ENCODE measurements at places on chromosomes 12 and 14. TPM values are rescaled to one million over a fixed set of nuclear protein-coding genes. Genes with fewer than 3 reads are reported as not detected.

- no peak for DNase-seq
Measured at GRCh38 chr12:111238075-111238734, 130.7 kb downstream of the PHETA1 start.

GRCh38 chr12:129036135-129036534 is 182.9 kb downstream of the GLT1D1 start:
- no peak for DNase-seq

DNA sequence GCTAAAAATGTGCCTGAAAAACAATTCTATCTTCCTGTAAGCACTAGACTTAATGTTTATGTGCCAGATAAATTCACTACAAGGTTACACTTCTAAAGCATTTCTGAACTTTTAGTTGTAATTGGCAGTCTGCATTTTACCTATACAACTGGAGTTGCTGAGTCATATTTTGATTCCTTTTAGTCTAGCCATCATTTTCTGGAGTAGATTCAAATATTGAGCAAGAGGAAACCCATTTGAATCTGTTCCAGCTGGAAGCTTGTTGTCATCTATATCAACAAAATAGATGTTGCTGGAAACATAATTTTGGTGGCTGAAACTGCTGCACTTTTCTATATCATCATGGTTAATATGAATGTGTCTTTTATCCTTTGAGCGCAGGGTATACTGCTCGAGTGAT is 122.2 kb upstream of the CCDC175 start:
- no peak for DNase-seq

DNA sequence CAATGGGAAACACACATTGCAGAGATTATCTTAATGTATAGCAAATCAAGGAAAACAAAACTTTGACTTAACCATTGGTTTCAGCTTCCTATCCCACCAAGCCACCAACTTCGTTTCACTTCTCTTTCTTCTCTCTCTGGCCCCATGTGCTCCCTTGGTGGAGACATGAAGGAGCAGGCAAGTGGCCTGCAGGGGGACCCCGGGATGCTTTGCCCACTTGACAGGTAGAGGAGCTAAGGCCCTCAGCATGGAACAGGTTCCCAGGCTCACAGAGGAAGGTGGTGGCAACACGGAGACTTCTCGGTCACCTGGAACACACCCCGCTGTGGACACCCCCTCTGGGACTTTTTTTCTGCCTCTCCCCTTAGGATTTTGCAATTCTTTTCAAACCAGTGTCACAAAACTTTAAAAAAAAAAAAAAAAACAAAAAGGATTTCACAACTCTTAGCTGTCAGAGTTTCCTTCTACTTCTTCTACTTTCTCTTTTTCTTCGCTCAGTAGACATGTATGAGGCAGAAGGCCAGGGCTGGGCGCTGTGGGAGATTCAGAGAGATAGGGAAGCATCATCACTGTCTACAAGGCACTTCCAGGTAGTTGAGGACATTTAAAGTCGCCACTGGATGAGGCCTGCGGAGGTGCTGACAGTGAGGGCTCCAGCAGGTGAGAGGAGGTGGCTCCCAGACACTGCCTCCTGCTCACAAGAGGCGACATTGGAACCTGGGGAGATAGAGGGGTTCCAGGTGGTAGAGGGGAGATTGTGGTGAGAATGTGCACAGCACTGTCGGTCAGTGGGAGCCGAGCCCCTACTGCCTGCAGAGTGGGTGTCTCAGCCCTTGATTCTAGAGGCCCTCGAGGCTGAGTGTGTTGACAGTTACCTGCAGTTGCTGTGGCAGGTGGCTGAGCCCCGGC is 119.6 kb downstream of the GCH1 start:
- DNase-seq = no peak

DNA sequence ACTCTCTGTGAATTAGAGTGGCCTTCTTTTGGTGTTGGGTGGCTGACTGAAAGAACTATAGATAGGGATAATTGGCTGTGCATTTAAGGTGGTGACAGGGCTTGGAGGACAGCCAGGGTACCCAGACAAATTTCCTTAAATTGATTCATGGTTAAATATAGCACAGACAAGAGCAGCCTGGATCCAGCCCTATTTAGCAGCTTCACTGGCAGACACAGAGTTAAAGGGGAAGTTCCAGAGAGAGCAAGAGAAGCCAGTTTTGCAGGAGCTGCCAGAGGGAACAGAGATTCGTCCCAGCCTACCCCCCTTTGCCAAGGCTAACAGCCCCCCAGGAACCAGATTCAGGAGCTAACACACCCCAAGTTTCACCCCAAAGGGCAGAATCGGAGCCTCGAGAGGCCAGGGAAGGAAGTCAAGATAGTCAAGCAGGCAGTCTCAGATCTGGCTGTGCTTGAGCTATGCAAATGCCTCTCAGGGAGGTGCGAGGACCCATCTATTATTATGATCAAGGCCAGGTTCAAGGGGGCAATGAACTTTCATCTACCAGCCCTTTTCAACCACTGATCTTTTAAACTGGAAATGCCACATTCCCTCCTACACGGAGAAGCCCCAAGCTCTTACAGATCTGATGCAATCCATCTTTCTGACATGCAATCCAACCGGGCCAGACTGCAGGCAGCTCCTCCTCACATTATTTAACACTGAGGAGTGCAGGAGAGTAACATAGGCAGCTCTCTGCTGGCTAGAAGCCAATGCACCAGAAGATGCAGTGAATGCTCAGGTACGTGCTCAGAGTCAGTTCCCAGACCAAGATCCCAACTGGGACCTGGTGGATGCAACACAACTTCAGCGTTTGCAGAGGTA is 58.2 kb downstream of the DHRS2 start:
- no peak for DNase-seq

DNA sequence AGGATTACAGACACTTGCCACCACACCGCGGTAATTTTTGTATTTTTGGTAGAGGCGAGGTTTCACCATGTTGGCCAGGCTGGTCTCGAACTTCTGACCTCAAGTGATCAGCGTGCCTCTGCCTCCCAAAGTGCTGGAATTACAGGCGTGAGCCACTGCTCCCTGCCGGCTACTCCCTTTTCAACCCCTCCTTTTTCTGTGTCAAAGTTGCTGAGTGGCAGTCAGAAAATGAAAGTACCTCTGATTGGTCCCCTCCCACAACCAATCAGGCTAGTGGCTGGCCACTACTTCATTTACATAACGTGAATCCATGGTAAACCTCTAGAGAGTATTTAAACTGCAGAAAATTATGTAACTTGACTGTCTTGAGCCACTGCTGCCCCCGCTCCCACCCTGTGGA is 5.9 kb downstream of the RESF1 start:
- DNase-seq = no peak

GRCh38 chr12:88802096-88802706 is 221.9 kb upstream of the KITLG start:
- DNase-seq = no peak

DNA sequence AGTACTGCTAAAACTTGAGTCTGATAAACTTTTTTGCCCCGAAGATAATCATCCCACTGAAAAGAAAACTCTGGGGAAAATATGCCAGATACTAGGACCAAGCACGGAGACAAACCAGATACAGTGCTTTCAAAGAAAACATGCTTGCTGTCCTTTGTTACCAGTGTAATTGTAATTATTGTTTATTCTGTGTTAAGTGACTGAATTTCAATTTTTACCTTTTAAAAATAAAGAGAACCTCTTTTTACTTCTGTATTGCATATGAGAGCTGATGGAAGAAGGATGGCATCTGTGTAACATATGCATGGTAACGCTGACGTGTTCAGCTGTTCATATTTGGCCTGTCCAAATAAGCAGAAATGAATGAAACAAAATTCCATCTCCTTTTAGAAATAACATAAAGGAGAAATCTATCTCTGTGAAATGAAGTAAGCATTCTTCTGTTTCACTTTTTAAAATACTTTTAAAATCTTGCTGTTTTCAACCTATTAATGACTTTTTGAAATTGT is 22.5 kb downstream of the SLC35E3 start:
- no peak for DNase-seq

GRCh38 chr14:25929881-25930615 is 667.8 kb downstream of the NOVA1 start:
- DNase-seq = no peak

DNA sequence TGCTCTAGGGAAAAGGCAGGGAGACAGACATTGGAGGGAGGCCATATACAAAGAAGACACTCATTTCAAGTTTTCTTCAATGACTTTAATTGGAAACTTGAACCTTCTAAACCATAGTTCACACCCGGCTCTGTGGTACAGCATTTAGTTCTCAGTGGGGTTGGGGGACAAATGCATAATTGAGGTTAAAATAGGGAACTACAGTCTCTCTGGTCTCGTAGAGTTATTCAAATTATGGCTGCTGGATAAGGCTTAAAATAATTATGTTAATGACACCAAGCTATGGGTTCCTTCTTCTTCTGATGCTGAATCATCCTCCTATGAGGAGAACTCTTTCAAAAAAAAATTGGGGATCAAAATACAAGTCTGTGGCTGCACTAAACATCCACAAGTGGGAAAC is 3.8 kb upstream of the RPAP3 start:
- no peak for DNase-seq

DNA sequence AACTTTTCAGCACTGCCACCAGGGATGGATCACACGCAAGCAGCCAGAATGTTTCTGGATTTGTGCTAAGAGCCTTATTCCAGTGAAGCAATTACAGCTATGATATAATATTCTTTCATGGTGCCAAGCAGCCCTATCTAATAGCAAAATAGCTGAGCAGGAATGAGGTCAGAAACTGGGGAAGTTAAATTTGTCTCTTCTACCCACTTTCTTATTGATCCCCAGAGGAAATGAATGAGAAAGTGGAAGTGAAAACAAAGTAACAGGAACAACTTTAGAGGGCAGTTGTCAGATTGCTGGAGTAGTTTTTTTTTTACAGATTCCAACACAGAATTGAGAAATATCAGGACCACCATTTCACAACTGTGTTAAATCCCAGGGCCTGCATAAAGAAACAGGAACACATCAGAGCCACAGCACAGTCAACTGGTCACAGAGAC is 44.8 kb downstream of the GCH1 start:
- DNase-seq = no peak

Gene AICDA
- not detected for total RNA-seq

Gene WNK1
- 106 TPM for total RNA-seq

Gene HOXC5
- not detected for total RNA-seq

Gene E2F7
- total RNA-seq = 6.4 TPM

Gene CCDC196
- not detected for total RNA-seq

Gene P2RX2
- total RNA-seq = not detected

Gene HSPB8
- 19.5 TPM for total RNA-seq
